ENCODE measurements at places on chromosomes 5 and 9.

GRCh38 chr9:125604196-125604595 lies 102.8 kb downstream of the MAPKAP1 start:
- DNase-seq: no peak

DNA sequence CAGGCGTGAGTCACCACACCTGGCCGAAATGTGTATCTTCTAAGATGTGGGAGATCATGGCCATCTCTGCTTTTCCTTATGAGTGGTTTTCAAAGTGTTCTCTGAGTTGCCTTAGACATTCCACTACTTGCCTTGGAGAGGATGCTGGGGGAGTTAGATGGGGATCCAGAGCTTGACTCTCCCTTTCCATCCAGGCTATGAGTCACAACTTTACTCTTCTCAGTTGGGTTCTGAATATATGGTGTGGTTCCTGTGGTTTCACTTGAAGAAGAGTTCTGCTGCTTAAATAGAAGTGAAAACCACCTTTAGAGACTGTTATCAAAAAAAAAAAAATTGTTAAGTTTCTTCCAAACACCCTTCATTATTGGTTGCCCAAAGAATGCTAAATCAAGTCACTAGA lies 217.6 kb downstream of the ZNF608 start:
- no peak for DNase-seq

GRCh38 chr9:134556531-134557068 lies 85.0 kb upstream of the COL5A1 start:
- DNase-seq: peak; percentile 2

DNA sequence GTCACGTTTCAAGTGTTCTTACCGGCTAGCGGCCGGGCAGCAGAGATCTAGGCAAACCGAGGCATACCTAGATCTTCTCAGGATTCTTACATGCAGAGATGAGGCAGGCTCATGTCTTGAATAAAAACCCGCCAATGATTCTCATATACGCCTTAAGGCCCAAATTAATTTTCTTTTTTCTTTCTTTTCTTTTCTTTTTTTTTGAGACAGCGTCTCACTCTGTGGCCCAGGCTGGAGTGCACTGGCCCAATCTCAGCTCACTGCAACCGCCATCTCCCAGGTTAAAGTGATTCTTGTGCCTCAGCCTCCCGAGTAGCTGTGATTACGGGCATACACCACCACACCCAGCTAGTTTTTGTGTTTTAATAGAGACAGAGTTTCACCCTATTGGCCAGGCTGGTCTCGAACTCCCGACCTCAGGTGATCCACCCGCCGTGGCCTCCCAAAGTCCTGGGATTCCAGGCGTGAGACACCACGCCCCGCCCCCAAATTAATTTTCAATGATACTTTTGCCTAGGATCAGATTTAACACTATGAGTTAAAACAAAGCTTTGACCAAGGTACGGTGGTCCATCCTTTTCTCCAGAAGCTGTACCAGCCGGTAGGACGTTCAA lies 1.5 kb downstream of the C9orf40 start:
- DNase-seq: no peak

DNA sequence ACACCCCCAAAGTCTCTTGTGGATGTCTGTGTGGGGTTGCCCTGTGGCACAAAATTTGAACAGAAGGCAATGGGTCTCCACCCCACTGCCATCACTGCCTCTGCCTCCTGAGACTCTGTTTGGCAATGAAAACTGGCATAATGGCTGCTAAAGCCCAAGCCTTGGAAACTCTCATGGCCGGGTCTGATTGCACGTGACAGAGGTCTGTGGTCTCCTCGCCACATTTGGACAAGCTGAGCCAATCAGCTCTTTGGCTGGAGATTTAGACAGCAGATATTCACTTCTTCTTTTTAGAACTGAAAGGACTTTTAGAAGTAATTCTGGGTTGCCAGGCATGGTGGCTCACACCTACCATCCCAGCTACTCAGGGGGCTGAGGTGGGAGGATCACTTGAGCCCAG lies 5.5 kb downstream of the GGTA1 start:
- no peak for DNase-seq

GRCh38 chr9:81430727-81431126 lies 258.6 kb downstream of the TLE1 start:
- DNase-seq: no peak

DNA sequence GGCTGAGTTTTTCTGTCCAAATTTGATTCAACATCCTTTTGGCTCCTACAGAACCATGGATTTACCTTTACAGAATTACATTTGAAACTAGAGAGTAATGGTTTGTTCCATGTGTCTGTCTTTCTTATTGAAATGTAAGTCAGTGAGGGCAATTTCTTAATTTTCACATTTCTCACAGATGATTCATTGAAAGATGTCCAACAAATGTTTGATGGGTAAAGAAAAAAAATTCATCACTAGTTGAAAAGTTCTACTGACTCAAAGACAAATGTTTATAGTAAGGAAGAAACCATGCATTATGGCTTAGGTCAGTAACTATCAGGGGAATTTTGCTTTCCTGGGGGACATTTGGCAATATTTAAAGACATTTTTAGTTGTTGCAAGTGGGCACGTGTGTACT lies 131.6 kb upstream of the TRPM3 start:
- no peak for DNase-seq

DNA sequence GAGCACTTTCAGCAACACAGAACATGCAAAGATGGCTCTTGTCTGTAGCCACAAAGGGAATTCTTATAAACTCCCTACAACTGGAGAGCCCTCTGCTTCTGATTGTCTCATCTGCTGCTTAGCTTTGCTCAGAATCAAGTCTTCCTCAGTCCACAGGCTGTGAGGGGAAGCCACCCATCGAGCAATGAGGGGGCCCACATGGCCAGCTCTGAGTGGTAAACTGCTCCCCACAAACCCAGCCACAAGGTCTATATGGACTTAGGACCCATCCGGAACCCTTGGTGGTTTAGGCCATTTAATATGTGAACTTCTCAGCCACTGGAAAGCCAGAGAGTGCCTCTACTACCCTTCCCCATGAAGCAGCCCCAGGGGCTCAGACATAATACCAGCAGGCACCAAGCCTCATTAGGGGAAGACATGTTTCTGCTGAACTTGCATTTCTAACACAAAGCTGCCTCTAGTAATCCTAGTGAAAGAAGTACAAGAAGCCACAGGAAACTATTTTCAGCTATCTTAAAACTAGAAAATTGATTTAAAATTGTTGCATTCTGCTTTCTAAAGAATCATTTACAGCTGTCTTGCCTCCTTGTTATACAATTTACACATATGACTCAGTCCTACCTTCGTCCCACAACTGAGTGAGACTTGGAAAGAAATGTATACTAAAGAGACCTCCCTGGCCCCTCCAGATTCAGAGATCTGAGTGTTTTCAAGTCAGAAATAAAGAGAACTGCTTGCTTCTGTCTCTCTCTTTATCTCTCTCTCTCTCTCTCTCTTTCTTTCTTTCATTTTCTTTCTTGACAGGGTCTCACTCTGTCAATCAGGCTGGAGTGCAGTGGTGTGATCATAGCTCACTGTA lies 90.2 kb downstream of the ESM1 start:
- no peak for DNase-seq

- no peak for DNase-seq
These were observed 16.3 kb downstream of the PDGFRB start for GRCh38 chr5:150139334-150139733.

Data from activated CD8-positive, alpha-beta memory T cell treated with anti-CD3 and anti-CD28 coated beads, Interleukin-2, amount 50 U/mL, for 4 hours (primary cell).